Retinal pigment epithelial cell (primary cell): ENCODE measurements at places on chromosomes 3 and 15.
A peak's percentile ranks its signal among the peaks of the same experiment; 100 is the strongest.

GRCh38 chr15:67148196-67148701, 82.8 kb downstream of the SMAD3 start:
- no peak for DNase-seq

DNA sequence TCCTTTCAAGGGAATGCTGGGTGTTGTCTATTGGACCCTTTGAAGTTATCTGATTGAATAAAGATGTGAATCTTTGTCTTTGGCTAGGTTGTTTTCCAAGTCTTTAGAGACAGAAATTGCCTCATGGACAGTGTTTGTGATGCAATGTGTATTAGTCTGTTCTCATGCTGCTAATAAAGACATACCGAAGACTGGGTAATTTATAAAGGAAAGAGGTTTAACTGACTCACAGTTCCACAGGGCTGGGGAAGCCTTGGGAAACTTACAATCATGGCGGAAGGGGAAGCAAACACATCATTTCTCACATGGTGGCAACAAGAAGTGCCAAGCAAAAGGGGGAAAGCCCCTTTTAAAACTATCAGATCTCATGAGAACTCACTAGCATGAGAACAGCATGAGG, 88.8 kb upstream of the PLXND1 start:
- DNase-seq, result no peak

DNA sequence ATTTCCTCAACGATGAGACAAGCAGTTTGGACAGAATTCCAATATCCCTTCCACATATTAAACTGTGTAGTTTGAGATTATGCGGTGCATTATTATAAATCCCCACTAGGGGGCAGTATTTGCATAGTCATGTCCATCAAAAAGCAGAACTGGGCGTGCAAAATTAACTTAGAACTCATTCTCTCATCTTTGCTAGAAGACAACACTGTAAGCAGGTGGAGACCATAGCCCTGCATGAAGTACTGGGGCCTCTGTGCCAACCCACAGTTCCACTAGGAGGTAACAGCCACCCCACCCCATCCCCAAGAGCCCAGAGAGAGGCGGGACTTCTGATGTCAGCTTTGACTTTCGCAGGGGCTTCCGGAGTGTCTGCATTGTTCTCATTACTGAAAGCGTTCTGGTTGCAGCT, 106.6 kb upstream of the TMC3 start:
- DNase-seq, result peak; percentile 14

GRCh38 chr3:15595955-15596354, 5.4 kb downstream of the HACL1 start:
- no peak for DNase-seq

DNA sequence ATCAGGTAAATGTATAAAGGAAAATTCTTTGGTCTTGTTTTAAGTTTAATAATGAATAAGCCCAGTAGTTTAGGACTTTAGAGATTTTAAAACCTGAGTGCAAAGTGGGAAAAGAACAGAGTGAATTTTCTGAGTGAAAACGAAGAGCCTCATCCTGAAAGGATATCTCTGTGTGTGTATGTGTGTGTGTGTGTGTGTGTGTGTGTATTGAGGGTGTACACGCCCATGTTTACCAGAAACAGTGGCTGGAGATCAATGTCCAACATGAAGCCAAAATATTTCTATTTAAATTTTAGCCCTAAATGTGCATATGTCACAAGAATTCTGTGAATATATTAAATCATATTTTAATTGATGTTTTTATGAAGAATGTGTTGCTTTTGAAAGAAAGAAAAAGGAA, 549.9 kb downstream of the CADM2 start:
- no peak for DNase-seq

- DNase-seq, result no peak
These were observed 111.7 kb upstream of the TP63 start for GRCh38 chr3:189519458-189519857.

GRCh38 chr3:52506266-52506966, 11.3 kb downstream of the STAB1 start:
- no peak for DNase-seq

- no peak for DNase-seq
These were observed 117.7 kb upstream of the TP63 start for GRCh38 chr3:189513281-189514117.
